NCI-H2107 (cell line): ENCODE measurements at places on chromosomes 1 and 21.
A peak's percentile ranks its signal among the peaks of the same experiment; 100 is the strongest.

DNA sequence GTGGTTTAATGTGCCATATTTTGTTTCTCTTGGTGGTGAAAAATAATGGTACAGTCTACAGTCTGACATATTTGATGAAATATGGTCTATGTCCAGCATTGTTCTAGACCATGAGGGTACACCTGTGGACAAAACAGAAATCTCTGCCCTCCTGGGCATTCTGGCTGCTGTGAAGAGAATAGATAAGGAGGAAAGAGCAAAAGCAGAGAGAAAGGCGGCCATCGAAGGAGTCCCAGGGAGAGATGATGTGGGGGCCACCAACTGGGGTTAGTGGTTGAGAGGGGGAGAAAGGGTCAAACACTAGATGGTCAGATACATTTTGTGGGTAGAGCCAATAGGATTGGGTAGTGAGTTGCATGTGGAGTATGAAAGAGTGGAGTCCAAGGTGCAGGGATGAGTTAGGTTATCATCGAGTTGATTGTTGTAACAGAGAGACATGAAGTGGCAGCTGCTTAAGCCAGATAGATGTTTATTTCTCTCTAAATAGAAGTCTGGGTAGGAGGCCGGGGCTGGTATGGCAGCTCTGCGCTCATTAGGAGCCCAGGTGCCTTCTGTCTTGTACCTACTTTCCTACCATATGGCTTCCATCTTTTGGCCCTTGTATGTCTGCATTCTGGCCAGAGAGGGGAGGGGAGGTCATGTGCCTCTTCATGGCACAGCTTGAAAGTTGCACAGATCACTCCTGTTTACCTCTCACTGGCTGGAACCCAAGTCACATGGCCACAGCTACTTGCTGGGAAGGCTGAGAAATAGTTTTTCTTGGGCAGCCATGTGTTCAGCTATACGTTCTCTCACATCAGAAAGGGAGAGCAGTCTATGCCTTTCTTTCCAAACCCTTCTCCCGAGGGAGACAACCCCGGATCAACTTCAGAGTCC lies 13.0 kb downstream of the UBE4B start:
- no peak for DNase-seq

DNA sequence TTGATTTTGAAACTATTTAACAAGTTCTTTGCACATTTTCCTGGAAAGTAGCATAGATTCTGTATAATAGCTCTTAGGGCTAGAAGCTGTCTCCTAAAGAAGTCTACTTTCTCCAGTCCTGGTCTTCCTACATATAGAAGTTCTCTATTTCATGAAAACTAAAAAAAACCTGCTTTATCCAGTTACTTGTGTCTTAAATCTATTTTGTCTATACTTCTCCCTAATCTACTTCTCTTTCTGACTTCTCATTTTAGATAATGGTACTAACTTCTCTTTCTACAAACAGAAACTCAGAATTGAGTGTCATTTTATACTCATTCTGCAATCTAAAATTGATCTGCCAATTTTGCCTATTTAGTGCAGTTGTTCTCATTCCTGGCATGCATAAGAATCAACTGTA lies 28.7 kb downstream of the PDE4B start:
- DNase-seq: no peak

DNA sequence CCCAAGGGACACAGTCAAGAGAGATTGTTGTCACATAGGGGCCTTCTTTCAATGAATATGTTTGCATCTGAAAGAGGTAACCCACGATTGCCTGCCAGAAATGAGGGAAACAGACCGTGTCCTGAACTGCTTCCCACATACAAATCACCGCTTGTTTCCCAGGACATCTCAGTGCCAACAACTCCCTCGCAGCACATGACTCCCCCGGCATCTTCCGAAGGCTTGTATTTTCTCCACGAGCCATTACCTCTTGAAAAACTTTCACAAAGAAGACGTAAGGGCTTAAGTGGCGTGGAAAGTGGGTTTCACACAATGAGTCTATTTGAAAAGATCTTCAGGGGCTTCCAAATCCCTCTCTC lies 31.6 kb upstream of the PDE9A start:
- peak; percentile 58 for DNase-seq

- DNase-seq: no peak
Measured at GRCh38 chr1:28104866-28105467, 16.6 kb upstream of the EYA3 start.

GRCh38 chr1:26307363-26307781 lies 936 bp upstream of the UBXN11 start:
- no peak for DNase-seq

DNA sequence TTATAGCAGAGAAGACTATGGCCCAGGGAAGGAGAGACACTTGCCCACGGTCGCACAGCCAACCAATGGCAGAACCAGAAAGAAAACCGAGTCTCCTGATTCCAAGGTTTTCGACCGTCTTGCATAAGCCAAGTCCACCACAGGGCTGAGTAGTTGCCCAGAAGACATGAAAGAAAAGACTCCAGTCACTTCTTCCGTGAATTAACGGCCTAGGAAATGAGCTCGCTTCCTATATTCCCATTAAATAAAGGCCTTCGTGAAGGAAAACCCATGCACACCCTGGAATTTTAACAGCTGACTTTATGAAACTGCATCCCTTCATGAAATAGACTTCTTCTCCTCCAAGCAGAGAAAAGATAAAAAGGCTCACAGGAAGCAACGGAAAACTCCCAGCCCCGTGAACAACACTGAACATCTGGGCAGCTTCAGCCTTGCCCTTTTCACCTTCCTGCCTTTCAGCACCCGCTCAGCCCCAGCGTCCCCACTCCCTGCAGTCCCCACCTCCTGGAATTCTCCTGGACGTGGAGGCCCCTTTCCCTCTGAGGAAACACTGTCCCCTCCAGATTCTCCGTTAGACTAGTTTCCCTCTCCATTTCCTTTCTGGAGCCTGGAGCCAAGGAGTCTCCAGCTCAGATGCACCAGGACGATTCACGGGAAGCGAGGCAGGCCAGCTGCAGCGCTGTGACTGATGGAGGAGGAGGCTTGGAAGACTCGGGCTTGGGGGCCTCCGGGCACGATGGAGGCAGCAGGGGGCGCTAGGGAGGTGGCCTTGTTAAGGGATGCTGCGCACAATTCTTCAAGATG lies 2.7 kb upstream of the MYOC start:
- DNase-seq: no peak

GRCh38 chr1:60861961-60862567 lies 220.3 kb upstream of the NFIA start:
- DNase-seq: no peak

- DNase-seq: no peak
Measured at GRCh38 chr1:159828176-159828575, 1.5 kb downstream of the SLAMF8 start.

DNA sequence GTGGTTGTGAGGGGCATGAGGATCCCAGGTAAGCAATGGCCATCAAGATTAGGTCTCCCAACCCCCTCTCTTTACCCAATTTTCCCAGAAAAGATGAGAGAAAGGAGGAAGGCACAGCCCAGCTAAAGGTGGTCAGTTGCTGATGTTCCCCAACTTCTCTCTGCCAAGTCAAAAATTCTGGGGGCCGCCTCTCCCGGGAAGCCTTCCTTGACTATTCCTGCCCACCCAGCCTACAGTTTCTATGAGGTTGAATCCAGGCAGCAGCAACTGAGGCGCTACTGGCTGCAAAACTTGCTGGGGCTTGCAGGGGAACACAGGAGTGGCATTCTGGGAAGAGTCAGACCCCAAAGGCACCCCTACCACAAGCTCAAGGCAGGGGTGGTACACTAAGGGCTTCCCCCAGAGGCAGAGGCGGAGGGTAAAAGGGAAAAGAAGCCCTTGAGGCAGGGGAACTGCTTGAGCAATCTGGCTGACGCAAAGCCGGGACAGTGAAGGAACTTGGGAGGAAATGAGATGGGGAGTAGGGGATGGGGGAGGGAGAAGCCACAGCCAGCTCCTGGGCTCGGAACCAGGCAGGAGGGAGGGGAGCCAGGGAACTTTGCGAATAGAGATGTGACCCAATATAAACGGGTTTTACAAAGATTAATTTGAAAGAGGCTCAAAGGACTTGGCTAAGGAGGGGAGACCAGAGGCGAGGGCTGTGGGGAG lies 31.2 kb downstream of the SDC3 start:
- DNase-seq: no peak

- DNase-seq: no peak
Measured at GRCh38 chr1:237281481-237281880, 239.5 kb downstream of the RYR2 start.

DNA sequence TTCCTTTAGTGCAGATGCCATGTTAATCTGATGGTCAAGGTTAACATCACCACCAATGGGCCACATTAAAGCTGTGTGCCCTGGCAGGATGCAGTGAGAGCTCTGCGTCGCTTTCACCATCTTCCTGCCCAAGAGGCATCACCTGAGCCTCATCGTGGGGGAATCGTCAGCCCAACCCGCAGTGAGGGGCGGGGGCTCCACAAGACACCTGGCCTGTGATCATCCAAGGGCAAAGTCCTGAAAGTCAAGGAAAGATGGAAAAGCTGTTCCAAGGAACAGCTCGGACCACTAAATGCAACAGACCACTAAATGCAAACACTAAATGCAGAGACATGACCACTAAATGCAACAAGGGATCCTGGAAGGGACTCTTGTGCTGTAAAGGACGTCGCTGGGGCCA lies 49.9 kb downstream of the WDR4 start:
- no peak for DNase-seq

- DNase-seq: no peak
Measured at GRCh38 chr1:47262787-47263413, 30.9 kb upstream of the TAL1 start.

DNA sequence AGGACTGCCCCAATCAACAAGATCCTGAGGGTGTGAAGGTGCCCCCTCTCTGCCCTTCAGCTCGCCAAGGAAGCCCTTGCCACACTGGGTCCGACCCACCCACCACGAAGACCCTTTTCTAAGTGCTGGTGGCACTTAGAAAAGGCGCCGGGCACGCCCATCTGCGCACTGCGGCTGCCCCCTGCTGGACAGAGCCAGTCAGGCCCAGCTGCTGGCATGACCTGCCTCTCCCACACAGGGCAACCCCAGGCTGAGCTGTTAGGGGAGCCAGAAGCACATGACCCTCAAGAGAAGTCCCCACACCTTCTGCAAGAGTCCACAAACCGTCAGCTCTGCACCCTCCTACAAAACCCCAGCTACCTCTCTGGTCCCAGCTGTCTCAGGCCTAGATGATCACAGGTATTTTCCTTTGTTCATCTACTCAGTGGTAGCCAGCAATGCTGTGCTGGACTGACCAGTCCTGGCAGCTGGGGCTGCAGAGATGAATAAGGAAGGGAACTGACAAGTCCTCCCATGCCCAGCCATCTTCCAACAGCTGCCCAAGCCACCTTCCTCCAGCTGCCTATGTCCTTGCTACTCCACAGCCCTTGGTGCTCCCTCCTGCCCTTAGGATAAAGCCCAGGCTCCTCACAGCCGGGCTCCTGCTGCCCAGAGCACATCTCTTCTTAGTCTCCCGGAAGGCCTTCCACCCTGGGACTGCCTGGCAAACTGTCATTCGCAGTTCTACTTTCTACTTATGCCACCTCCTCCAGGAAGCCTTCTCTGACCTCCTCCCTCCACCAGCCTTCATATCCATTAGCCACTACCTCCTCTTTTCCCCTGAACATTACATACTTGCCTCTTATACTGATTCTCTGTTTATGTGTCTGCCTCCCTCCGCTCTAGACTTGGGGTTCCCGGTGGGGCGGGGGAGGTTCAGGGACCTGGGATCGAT lies 39.8 kb upstream of the ZC3H12A start:
- DNase-seq: peak; percentile 15

- no peak for DNase-seq
Measured at GRCh38 chr1:10437052-10437451, 6.8 kb downstream of the CENPS start.

DNA sequence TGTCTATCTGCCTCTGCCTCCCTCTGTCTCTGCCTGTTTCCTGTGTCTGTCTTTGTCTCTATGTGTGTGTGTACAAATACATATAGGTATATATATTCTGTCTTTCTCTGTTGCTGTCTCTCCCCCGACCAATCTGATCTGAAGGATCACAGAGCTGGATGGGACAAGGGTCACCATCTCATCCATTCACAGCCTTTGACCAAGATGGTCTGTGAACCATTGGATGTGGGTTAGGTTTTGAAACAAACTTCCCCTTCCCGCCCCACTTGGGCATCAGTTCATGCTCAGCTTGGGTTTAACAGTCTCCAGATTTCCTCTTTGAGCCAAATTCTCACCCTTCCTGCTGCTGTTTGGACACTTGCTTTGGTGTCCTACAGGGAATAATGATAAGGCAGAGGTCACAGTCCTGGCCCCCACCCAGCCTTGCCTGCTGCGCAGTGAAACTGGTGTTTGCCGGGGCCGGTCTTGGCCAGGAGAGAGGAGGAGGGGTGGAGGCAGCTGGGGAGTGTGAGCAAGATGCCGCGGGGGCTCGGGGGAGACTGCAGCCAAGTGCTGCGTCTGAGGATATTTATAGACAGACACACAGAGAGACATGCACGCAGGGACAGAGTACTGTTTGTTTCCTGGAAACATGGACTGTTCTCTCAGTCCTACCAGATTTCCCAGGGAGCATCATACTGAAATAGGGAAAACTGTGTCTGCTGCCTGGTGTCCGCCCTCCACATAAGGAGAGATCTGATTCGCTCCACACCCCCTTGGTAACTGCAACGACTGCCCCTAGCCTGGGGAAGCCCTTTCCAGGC lies 27.0 kb upstream of the BTG2 start:
- no peak for DNase-seq

DNA sequence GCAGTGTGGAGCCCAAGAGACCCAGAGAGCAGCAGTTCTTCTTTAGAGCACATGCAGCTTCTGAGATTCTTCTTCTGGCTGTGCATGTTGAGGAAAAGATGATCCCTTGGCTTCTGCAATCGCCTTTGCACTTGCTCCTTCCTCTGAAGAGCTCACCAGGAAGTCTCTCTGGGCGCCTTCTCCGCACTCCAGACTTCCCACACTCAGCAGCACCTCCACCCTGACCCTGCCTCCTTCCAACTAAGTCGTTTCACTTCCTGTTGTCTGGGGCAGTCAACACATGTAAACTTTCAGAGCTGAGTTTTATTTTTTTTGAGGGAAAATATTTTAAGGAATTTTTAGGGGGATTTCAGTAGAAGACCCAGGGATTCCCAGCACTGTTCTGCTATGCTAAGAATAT lies 73.4 kb upstream of the F3 start:
- no peak for DNase-seq

- no peak for DNase-seq
Measured at GRCh38 chr1:195791796-195792195, 816.4 kb downstream of the KCNT2 start.

- DNase-seq: no peak
Measured at GRCh38 chr1:36466370-36467026, 2.3 kb upstream of the MRPS15 start.

- DNase-seq: no peak
Measured at GRCh38 chr21:41578716-41579115, 70.8 kb upstream of the TMPRSS2 start.

GRCh38 chr1:200795156-200795555 lies 56.5 kb downstream of the CAMSAP2 start:
- DNase-seq: no peak

- DNase-seq: no peak
Measured at GRCh38 chr1:54137534-54138061, 15.2 kb downstream of the CDCP2 start.
